ENCODE measurements at places on chromosomes 4 and X.
A peak's percentile ranks its signal among the peaks of the same experiment; 100 is the strongest.

DNA sequence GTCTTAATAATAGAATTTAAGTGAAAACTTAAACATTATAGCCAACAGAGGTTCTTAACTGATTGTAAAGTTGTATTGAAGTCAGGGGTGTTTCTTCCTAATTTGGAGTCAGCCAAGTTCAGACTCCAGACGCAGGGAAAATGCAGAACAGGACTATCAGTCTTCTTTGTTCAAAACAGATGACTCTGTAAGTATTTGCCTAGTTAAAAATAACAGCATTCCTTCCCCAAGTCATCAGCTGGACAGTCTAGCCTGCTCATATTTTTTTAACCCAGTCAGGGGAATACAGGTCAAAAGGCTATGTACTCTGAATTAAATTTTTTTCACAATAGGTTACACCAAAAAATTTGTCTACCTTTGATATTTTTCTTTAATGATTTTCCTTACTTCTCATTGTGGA is 73.8 kb upstream of the DCLK2 start:
- DNase-seq: no peak

GRCh38 chr4:123405267-123405865 is 8.8 kb downstream of the SPRY1 start:
- DNase-seq: no peak

DNA sequence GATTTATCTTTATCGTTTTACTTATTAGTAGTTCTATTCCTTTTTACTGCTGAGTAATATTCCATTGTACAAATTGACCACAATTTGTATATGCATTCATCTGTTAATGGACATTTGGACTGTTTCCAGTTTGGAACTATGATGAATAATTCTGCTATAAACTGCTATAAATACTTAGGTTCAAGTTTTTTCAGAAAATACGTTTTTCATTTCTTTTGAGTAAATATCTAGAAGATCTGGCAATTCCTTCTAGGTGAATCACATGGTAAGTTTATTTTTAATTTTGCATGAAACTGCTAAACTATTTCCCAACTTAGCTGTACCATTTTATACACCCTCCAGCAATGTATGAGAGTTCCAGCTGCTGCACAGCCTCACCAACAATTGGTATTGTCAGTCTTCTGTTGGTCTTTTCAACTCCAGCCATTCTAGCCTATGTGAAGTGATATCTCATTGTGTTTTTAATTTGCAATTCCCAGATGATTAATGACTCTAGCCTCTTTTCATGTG is 22.2 kb downstream of the LIN54 start:
- DNase-seq: no peak

DNA sequence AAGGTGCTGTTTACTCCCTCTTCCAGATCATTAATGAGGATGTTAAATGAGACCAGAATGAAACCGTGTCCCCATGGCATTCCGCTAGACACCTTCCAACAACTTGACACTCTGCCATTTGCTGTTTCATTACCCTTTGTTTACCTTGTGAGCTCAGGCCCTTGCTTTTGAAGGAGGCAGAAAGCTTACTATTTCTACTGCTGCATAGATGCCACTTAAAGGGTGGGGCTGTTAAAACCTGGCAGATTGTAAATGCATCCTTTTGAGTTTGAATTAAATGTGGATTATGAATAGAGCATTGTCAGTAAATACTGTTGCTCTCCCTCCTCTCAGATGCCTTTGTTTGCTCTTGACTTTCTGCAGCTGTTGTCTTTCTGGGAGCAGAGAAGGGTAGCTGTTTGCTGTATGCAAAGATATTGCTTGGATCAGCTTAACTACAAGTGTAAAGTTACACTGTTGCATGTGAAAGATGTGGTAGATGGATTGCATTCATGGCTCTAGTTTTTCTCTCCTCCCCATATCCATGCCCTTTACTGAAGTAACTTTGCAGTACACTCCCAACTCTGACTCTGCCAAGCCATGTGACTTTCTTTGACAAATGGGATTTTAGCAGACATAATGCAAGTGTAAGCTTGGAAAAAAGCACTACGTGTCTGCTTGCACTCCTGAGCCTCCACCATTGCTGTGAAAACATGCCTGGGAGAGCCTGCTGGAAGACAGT is 75.0 kb upstream of the DHX15 start:
- DNase-seq: no peak

GRCh38 chr4:42436928-42437565 is 39.8 kb downstream of the SHISA3 start:
- DNase-seq: no peak

DNA sequence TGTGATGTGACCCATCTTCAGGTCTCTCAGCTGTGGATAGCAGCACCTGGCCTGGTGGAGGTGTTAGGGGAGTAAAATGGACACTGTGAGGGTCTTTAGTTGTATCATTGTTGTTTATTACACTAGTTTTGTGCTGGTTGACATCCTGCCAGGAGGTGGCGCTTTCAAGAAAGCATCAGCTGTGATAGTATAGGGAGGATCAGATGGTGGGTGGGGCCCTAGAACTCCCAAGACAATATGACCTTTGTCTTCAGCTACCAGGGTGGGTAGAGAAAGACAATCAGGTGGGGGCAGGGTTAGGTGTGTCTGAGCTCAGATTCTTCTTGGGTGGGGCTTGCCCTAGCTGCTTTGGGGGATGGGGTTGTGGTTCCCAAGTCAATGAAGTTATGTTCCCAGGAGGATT is 162.8 kb downstream of the PPP1R2C start:
- peak; percentile 31 for DNase-seq

DNA sequence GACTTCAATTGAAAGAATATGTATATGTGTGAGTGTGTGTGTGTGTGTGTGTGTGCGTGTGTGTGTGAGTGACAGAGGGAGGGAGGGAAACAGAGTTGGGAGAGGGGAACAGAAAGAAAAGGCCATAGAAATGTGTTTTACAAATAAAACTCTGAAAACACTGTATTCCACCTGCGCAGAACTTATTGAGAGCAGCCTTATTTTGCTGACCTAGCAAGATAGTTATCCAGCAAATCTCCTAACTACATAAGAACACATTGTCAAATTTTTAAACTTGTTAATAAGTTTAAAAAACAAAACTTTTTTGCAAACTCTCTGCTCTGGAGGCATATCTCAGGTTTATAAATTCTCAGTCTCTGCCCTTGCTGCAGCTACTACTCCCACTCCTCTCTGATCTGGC is 217.9 kb upstream of the NOCT start:
- no peak for DNase-seq

DNA sequence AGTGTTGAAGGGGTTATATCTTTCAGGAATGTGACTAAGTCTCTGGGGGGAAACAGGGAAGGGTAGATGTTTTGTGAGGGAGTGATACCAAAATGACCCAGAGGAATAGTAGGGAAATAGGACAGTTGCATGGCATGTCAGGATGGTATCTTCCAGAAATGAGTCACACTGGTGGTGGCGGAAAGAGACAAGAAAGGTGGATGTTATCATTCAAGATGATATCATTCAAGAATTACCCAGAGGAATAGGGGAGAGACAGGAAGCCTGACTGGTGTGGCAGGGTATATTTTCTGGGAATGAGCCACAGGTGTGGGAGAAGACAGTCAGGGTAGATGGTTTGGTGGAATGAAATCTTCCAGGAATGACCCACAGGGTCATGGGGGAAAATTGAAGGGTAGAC is 61.1 kb downstream of the MAOA start:
- no peak for DNase-seq

- no peak for DNase-seq
Observed at GRCh38 chrX:101416691-101417090, 8.7 kb downstream of the HNRNPH2 start.

GRCh38 chr4:37429906-37430305 is 185.4 kb downstream of the NWD2 start:
- no peak for DNase-seq

- no peak for DNase-seq
Observed at GRCh38 chrX:110415440-110416170, 57.0 kb downstream of the RTL9 start.

Measured in activated T-cell treated with anti-CD3 and anti-CD28 coated beads, Interleukin-2, amount 50 U/mL, for 24 hours (primary cell).